CD8-positive, alpha-beta T cell (primary cell): ENCODE measurements at places on chromosomes 16 and 17.

- no peak for DNase-seq
Measured at GRCh38 chr16:12871784-12872183, 29.6 kb upstream of the SHISA9 start.

- no peak for DNase-seq
Measured at GRCh38 chr16:27779641-27780164, 229.8 kb downstream of the KATNIP start.

GRCh38 chr16:56121156-56121500, 70.2 kb upstream of the GNAO1 start:
- no peak for DNase-seq

DNA sequence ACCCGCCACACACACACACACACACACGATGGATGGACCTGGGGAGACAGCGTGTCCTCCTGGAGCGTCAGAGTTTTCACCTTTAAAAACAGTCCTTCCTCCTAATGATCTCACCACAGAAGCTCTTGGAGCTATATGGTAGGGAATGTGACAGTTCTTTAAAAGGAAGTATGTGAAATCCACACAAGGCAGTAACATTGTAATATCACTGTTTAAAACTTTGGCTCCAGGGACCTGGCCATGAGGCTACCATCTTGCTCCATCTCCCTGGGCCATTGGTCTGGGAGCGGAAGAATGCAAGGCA, 302.4 kb downstream of the SOX9 start:
- DNase-seq = no peak

- no peak for DNase-seq
Measured at GRCh38 chr17:71830866-71831265, 290.0 kb upstream of the SOX9 start.
